ENCODE measurements at places on chromosomes 1 and 21.

- DNase-seq = no peak
These were observed 476.7 kb upstream of the CAMK1G start for GRCh38 chr1:209106861-209107260.

DNA sequence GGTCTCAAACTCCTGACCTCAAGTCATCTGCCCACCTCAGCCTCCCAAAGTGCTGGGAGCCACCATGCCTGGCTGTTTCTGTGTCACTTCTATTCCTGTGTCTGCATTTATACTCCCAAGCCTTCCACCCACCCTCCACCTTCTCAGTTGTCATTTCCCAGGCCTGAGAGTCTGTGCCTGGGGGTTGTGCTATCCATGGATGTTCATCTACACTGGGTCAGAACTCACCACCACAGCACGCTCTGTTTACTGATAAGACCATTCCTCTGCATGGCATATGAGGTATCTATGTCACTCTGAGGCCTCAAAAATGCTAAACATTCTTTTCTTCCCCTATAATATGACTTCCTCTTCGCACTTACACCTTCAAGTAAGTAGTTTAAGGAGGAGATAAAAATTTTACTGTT, 6.1 kb downstream of the NENF start:
- no peak for DNase-seq

DNA sequence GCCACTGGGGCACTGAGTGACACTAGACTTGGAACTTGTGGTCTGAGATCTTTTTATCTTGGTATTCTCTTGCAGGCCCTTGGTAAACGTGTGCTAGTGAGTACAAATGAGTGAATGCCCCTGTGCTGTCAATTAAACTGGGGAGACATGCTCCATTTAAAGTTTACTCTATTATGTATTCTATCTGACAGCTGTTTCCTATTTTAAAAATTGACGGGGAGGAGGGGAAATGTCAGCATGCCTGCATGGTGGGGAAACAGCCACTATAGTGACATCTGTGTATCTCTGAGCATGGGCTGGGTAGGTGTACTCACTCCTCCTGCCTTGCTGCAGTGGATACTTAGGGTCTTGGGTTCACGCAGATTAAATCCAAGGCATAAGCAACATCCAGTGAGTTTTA, 59.0 kb upstream of the IKBKE start:
- no peak for DNase-seq

DNA sequence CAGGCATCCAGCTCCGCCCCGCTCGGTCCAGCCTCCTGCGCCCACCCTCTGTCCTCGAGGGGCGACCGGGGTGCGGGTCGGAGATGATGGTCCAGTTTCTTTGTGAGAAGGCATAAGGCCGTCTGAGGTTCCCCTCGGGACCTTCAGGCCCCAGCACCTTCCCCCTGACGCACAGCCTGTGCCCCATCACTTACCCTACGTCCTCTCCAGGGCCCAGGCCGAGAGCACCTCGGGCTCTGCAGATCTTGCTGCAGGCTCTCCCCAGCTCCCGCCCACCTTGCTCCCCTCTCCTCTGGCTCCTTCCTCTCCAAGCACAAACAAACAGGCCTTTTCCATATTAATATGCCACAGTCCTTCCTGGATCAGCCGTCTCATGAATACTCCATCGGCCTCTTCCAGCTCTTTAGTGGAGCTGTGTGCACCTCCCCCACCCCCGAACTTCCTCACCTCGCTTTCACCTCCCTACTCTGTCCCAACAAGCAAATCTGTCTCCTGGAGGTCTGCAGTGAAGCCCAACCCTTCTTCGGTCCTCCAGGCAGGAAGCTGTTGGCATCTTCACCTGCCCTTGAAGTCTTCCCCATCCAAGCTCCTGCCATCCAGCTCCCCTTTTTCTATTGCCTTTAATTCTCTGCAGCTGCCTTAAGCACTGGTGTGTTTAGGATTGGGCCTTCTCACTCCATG, 448 bp upstream of the COL9A2 start:
- no peak for DNase-seq

GRCh38 chr1:231418101-231418740, 3.9 kb downstream of the EGLN1 start:
- no peak for DNase-seq

DNA sequence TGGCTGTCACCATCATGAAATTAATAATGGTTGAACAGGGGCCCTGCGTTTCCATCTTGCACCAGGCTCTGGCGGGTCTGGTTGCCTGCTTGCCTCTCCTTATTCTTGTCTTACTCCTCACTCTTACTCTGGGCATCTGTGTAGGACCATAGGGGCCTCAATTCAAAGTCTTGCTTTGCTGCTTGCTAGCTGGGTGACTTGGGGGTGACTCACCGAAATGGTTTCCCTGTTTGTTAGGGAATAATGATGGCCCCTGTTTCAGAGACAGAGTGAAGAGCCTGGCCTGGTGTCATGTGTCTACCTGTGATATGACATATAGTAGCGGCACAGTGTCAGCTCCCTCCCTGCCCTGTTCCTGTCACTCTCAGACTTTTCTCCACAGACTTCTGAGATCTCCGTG, 24.6 kb downstream of the KCNC4 start:
- no peak for DNase-seq

DNA sequence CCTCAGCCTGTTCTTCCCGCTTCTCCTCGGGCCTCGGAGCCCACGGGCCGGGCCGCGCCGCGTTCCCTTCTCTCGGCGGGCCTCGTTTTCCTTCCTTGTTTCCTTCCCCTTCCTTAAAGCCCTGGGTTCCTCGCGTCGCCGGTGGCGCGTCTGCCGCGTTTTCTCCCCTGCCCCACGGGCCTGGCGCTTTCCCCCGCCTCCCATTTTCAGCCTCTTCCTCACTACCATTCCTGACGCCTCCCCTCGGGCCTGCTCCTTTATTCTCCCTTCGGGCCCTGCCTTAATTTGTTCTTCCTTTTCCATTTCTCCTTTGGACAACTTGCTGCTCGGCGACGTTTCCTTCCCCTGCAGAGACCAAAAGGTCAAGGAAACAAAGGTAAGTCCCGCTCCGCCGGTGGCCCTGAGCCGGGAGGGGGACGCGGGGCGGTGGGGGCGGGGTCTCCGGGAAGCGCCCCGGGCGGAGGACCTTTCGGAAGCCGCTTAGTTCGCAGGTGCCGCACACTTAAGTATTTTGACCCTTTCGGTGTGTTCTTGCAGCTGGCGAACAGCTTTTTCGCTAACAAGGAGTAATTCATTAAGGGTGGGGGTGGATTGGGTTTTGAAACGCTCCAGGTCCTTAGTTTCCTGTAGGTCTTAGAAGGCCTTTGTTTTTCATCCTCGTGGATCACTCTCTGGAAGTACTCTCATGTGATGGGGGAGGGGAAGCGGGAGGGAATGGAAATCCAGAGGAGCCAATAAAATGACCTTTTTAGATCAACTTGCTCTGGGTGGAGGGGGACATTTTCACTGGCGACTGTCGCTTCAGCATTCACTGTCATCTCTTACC, 780 bp downstream of the YTHDF2 start:
- peak; percentile 38 for DNase-seq

DNA sequence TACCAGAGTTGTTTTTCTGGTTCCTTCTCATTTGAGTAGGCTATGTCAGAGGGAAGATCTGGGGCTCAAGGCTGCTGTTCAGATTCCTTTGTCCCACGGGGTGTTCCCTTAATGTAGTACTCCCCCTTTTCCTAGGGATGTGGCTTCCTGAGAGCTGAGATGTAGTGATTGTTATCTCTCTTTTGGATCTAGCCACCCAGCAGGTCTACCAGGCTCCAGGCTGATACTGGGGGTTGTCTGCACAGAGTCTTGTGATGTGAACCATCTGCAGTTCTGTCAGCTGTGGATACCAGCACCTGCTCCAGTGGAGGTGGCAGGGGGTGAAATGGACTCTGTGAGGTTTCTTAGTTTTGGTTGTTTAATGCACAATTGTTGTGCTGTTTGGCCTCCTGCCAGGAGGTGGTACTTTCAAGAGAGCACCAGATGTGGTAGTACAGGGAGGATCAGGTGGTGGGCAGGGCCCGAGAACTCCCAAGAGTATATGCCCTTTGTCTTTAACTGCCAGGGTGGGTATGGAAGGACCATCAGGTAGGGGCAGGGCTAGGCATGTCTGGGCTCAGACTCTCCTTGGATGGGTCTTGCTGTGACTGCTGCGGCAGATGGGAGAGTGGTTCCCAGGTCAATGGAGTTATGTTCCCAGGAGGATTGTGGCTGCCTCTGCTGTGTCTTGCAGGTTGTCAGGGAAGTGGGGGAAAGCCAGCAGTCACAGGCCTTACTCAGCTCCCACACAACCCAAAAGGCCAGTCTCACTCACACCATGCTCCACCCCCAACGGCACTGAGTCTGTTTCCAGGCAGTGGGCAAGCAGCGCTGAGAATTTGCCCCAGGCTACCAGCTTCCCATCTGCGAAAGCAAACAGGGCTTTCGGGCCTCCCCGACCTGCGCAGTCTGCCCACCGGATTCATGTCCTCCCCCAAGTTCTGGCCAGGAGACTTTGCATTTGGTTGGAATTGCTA, 64.2 kb downstream of the SERINC2 start:
- DNase-seq = no peak

Measured in CD4-positive, alpha-beta T cell treated with Interleukin-1 beta for 1 hour (primary cell).